ENCODE measurements at places on chromosomes 5 and 9.

- DNase-seq = no peak
These were observed 170.2 kb upstream of the NREP start for GRCh38 chr5:111927191-111927590.

GRCh38 chr5:148923023-148923422 lies 96.6 kb downstream of the ADRB2 start:
- no peak for DNase-seq

DNA sequence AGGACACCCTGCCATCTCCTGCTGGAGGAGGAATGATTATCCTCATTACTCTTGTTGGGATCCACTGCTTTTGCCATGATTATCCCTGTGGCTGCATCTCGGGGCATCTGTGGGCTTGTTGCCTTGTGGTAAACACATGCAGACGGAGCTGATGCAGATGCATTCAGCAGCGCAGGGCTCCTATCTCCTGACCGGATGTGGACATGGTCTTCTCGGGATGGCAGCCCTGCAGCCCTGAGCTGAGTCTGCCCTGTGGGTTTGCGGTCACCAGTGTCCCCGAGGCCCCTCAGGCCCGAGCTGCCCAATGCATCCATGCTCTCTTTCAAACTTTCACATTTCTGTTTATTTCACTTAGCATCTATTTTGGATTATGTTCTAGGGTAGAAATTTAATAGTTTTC lies 250.4 kb upstream of the IRX1 start:
- no peak for DNase-seq

GRCh38 chr9:88775037-88775471 lies 216.2 kb upstream of the S1PR3 start:
- no peak for DNase-seq

DNA sequence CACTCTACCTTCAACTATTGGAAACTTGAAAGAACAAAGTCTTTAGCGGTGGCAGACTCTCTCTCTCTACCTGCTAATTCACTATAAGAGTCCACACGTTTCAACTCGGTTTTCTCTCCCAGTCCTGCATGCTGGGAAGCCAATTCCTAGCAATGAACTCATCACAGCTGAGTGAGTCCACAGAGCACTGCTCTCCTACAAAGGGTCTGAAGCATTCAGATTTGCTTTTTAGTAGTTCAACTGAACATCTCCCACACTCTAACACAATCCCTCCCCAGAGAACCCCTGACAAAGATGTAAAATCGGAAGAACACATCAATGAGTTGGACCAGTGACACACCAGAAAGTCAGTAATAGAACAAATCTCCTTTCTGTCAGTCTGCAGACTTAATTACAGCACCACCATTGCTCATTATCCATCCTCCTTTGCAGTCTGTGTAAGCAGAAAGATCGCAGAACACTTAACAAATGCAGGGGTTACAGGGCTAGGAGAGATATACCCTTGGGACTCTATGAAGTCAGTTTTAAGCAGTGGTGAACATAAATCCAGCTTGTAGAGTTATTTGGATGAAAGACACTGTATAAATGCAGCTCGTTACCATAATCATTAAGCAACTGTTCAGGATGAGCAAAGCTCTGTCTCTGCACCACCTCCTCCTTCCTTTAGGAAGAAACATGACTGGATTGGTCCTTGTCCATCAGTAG lies 353.4 kb upstream of the GRIA1 start:
- no peak for DNase-seq

DNA sequence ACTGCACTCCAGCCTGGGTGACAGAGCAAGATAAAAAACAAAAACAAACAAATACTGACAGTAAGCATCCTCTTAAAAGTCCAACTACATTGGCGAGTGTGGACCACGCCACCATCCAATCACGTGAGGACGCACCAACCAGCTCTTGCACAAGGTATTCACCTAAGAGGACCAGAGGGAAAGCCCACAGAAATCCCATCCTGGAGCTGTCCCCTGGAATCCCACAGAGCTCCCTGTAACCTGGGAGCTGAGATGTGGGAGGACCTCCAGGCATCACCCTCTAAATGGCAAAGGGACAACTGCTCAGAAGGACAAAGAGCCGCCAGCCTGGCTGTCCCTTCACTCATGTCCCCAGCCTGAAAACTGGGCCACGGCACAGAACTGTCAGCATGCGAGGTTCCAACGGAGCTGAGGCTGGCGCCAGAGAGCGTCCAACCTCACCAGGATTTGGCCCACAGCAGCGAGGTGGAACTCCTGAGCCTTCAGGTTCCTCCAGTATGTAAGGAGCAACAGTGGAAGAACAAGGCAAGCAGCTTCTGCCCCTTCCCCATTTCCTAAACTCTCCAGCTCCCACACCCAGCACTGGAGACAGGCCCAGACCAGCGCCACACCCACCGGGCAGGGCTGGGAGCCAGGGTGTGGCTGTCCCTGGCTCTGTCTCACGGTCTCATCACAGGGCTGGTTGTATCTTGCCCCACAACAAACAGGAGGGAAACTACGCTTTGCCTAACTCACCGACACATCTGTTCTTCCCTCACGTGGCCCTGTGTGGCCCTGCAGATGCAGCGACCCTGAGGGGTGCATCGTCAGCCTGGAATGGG lies 15.2 kb downstream of the IPPK start:
- DNase-seq = no peak

DNA sequence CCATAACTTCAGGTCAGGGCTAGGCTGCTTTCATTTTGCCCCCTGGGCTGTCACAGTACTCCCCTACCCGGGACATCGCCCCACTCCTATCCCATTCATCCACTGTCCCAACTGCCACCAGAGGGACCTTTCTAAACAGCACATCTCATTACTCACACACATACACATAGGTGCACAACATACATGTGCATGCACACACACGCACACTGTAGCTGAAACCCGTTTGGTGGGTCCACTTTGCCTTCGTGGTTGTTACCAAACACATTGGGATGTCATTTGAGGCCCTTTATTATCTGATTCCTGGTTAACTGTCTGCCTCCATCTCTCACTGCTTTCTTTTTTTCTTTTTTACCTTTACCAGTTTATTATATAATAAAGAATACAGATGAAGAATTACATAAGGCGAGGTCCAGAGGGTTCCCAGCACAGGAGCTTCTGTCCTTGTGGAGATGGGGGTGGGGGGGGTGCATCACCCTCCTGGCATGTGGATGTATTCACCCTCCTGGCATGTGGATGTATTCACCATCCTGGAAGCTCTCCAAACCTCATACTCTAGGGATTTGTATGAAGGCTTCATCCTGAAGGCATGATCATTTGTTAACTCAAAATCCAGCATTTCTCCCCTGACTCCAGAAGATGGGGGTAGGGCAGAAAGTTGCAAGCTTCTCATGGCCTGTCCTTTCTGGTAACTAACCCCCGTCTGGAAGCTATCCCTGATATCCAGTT lies 186.0 kb downstream of the GOLPH3 start:
- no peak for DNase-seq

GRCh38 chr9:26813247-26813646 lies 79.4 kb downstream of the CAAP1 start:
- no peak for DNase-seq

GRCh38 chr9:116416421-116416820 lies 262.8 kb downstream of the PAPPA start:
- DNase-seq = no peak

DNA sequence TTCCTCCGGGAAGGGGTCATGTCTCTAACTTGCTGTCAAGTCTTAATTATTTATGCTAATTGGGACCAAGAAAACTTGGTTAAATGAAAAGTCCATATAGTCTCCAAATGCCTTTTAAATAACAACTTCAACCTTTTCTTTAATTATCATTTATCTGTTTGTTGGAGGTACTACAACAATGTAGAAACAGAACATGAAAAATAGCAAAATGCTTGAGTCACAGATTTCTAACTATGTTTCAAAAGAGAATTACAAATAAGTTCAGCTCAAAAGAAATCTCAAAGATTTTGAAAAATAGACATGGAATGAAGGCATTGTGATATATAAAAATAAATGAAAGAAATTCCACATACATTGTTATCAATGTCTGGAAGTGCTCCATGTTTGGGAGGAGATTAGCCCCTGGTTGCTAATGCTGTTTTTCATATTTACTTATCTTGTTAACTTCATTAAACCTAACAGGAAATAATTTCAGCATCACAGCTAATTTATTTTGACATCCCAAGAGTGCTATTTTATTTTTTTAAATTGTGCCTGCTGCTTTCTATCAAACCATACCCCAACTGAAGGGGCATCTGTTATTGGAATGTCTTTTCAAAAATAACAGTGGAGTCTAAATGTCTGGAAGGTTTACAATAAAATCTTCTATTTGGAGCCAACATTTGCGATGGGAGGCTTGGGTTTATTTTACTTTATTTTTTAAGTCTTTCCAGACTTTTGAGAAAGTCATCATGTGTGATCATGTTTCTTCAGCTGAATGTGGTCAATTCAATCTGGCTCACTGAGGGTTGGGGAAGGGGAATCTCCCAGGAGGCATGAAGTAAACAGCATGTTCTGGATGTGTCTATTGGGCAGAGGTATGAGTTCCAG lies 53.1 kb upstream of the ANKRD55 start:
- DNase-seq = no peak

GRCh38 chr5:93054424-93055163 lies 526.4 kb downstream of the NR2F1-AS1 start:
- no peak for DNase-seq

DNA sequence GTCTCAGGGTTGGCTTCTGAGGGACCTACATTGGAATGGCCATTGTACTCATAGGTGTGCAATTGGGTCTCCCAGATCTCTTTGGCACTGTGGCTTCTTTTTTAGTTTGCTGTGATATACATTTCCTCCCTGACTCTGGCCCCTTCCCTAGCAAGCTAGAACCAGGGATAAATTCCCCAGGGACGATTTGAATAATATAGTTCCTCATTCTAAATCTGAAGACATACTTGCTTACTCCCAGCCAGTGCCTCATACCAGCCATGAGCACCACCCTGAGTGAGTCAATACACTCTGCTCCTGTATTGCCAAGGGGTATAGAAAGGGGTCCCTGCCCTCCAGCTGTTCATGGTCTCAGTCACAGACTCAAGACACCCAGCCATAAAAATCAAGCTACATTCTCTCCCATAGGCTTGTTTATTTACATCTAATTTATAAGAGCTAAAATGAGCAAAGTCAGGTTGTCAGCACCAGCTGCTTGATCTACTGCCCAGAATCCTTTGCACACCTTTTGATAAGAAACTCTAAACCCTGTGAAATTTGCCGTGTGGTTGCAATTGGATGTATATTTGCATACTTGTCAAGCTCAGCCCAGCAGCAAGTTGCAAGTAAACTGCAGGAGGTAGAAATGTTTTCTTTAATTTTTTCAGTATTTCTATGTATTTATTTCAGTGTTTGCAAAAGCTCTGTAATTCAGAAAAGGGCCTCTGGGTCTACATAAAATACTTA lies 219.9 kb upstream of the IRX1 start:
- DNase-seq = no peak

DNA sequence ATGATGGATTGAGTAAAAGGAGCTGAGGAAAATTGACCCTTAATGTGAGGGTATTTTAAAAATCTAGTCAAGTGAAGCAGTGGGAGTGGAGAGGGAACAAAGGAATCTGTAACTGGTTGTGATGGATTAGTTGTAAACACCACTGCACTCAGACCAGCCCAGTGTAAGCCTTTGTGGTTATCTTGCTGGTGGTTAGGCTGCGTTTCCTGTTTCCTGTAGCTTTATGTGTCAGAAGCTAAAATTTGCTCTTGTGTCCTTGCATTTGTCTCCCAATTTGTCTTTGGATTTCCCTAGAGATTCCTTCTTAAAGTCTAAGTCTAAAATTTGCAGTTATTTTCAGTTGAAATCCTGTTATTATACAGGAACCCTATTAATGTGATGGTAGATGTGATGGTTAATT lies 6.3 kb downstream of the IFNA21 start:
- DNase-seq = no peak

GRCh38 chr5:10145923-10146401 lies 103.7 kb downstream of the ATPSCKMT start:
- no peak for DNase-seq

- DNase-seq = no peak
These were observed 144.9 kb downstream of the ALDH1A1 start for GRCh38 chr9:72807765-72808445.

DNA sequence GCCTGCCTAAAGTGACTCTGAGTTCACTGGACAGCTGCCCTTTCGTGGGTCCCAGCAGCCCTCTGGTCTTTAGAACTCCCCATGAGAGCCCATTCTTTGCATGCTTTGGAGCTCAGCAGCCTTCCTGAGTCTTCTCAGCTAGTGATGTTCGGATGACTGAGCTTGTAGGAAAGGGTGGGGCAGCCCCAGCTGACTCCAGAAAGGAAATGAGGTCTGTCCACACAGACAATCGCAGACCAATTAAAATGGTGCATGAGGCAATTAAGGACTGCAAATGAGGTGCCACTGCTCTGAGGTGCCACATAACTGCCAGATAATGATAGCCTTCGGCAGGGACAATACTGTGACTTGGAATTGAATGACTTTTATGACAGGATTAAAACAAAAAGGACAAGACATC lies 25.4 kb upstream of the TOMM5 start:
- DNase-seq = no peak

DNA sequence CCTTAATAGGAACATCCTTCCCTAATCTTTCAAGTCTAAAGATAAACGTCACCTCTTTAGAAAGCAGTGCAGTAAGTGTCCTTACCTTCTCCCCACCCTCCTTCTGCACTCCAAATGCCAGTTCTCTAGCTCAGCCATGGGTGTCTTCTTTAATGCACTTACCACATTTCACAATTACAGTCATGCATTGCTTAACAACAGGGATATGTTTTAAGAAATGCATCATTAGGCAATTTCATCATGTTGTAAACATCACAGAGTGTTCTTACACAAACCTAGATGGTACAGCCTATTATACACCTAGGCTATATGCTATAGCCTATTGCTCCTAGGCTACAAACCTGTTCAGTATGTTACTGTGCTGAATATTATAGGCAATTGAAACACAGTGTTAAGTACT lies 91.2 kb downstream of the RFX3 start:
- no peak for DNase-seq

DNA sequence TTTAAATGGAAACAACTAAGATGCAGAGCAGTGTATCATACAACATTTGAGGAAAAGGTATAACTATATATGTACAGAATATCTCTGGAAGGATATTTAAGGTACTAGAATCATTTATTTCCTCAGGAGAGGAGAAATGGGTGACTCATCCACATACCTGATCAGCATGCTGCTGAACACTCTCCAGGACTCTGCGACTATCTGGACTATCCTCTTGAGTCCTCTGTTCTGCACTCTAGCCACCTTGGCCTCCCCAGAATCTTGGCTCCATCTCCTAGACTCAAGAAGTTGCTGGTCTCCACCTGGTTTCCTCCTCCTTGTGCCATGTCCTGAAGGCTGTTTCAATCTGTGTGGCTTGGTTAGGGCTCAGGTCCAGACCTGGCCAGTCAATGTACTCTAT lies 8.8 kb upstream of the PRDM6 start:
- no peak for DNase-seq

- no peak for DNase-seq
These were observed 250.9 kb upstream of the ZNF608 start for GRCh38 chr5:124997186-124997893.

DNA sequence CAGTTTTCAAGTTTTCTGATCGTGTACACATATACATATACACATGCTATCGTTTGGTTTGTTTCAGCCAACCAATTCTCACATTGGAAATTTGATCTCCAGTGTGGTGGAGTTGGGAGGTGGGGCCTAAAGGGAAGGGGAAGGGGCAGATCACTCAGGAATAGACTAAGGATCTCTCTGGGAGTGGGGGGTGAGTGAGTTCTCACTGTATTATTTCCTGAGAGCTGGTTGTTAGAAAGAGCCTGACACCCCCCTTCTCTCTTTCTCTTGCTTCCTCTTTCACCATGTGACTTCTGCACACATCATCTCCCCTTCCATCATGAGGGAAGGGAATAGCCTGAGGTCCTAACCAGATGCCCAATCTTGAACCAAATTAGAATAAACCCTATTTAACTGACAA lies 551.7 kb downstream of the MAT2B start:
- no peak for DNase-seq
